GM20000 (cell line): ENCODE measurements at places on chromosomes 1 and 21.

DNA sequence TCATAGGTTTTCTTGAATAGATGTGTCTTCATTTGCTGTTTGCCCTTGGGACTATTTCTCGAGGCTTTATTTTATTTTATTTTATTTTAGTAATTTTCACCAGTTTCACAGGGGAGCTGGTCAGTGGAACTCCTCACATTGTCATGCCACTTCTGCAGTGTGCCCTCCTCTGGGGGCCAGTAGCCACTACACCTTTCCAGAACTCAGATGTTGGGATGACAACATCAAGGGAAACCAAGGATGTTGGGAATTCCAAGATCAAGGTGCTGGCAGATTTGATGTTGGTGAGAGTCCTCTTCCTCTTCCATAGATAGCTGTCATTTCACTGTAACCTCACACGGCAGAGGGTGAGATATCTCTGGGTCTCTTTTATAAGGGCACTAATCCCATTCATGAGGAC is 35.5 kb downstream of the SLC26A9 start:
- no peak for DNase-seq

DNA sequence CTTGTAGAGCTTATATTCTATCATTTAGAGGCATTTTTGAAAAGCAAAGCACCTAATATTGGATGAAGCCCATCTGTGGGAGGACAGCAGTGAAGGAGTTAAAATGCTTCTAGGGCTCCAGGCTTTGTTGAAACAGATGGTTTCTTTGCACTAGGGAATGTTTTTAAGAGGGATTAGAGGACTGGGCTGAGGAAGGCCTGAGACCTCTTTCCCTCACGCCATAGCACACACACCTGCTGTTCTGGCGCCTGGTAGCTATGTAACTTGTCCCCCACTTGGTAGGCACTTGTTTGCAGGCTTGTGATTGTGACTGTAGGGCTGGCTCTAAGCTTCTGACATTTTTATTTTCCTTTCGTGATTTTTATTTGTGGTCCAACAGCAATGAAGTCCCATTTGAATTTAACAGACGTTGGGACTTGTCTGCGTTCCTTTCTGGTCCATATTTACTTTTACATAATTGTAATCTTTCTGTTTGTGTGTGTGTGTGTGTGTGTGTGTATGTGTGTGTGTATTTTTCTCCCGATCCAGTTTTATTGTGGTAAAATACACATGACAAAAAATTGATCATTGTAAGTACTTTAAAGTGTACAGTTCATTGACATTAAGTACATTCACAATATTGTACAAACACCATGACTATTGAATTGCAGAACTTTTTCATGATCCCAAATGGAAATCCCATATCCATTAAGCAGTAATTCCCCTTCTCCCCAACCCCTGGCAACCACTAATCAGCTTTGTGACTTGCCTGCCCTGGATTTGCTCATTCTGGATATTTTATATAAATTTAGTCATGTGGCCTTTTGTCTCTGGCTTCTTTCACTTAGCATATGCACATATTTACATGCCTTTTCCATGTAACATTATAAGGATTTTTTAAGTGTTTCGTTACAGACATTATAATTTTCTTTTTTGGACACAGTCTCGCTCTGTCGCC is 33.5 kb upstream of the MACF1 start:
- no peak for DNase-seq

DNA sequence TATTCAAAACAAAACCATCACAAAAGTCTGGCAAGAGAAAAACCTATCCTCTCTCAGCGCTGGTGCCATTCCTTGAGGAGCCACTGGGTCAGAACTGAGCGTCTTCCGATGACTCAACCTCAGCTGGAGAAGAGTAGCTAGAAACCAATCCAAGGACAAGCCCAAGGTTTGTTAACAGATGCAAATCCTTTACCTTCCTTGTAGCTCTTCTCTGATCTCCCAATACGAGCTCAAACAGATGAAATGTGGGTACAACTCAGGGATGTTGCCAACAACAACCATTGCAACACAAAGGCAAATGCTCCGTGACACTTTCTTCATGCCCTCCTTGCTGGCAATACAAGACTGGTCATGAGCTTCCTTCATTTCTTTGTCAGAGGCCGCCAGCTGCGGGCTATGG is 337.1 kb downstream of the SIPA1L2 start:
- no peak for DNase-seq

GRCh38 chr1:201085902-201086735 is 26.1 kb downstream of the CACNA1S start:
- DNase-seq: peak; percentile 77

- DNase-seq: no peak
Observed at GRCh38 chr1:235980976-235981375, 83.9 kb downstream of the NID1 start.

DNA sequence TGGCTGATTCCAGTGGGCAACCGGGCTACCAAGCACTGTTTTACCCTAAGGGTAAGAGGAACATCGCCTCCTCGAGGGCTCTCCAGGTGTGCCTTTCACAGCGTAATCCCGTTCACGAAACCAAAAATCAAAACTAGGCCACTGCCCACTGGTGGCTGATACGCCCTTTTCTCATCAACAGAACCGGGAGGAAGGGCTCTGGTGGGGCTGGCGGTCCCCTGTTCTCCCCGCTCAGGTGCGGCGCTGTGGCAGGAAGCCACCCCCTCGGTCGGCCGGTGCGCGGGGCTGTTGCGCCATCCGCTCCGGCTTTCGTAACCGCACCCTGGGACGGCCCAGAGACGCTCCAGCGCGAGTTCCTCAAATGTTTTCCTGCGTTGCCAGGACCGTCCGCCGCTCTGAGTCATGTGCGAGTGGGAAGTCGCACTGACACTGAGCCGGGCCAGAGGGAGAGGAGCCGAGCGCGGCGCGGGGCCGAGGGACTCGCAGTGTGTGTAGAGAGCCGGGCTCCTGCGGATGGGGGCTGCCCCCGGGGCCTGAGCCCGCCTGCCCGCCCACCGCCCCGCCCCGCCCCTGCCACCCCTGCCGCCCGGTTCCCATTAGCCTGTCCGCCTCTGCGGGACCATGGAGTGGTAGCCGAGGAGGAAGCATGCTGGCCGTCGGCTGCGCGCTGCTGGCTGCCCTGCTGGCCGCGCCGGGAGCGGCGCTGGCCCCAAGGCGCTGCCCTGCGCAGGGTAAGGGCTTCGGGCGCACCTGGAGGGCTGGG is at the start of gene IL6R:
Gene IL6R (plus strand): TSS at position 360 of the 763 bp plus-strand sequence. CDS start 287 bp downstream, at position 647.
- peak; percentile 76 for DNase-seq
